AG04449 (cell line): ENCODE measurements at places on chromosomes 12 and 14.

GRCh38 chr12:51579321-51579850 is 11.6 kb upstream of the SCN8A start:
- DNase-seq = no peak

DNA sequence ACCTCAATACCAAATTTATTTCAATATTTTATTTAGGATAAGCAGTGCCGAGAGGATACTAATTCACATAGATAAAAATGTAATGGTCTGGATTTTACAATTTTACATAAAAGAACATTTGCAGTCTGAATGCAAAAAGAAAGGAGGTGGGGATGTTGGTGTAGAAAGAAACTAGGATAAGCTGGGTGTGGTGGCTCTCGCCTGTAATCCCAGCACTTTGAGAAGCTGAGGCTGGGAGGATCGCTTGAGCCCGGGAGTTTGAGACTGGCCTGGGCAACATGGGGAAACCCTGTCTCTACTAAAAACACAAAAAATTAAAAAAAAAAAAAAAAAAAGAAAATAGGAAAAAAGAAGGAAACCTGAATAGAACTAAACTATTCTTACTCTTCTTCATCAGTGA is 16.9 kb downstream of the SYCP3 start:
- no peak for DNase-seq

DNA sequence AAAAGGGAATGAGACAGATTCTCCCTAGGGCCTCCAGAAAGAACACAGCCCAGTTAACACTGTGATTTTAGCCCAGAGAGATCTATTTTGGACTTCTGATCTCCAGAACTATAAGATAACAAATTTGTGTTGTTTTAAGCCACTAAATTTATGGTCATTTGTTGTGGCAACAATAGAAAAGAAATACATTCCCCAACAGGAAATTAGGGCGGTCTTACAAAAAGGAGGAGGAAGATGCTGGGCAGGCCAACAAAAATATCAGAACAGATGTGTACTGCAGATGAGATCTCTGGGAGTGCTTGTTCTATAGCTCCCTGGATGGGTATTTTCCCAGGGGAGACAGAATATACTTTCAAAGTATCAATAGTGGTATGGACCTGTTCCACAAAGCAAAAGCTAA is 32.0 kb upstream of the SOCS2 start:
- no peak for DNase-seq

DNA sequence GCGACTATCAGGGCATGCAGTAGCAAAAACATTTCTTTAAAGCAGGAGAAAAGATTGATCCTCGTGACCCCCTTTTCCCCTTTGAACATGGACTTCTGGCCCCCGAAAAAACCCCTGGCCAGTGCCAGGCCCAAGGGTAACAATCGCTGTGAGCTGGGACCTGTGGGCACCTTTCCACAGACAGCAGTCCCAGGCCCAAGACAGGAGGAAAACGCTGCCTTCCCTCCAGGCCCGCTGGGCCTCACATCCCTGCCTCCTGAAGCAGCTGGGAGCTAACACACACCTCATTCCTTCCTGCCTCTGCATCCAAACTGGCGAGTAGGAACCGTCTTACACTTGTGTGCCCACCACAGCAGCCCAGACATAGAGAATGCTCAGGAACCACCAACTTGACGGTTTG is 1.2 kb downstream of the VWF start:
- no peak for DNase-seq

- no peak for DNase-seq
These were observed 313.3 kb downstream of the TMEM121 start for GRCh38 chr14:105839425-105840265.

DNA sequence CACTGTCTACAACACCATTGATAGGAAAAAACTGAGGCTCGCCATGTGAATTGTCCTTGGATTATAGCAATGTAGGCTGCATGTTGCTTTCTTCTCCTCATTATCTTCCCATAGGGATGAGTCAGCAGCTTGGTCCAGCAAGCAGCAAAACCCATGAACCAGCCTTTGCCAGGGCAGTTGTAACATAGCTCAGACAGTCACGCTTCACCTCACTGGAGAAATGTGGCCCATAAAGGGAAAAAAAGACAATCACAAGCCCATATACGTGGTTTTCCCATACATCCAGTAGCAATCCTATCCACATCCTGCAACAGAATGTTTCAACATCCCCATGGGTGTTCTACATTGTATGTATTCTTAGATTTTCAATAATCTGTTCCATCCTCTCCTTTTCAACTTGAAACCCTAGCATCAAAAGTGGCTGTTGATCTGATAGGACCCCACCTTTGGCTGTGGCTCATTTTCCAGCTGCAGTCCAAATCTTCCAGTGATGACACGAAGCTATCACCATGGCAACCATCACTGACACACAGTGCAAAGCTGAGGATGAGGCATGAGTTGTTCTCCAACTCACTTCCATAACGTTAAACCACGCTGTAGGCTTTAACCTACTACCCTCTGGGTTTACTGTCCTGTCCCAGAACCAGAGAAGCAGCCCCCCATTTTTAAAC is 34.0 kb downstream of the GRIN2B start:
- DNase-seq = no peak

GRCh38 chr12:115837220-115837619 is 440.3 kb downstream of the MED13L start:
- no peak for DNase-seq

DNA sequence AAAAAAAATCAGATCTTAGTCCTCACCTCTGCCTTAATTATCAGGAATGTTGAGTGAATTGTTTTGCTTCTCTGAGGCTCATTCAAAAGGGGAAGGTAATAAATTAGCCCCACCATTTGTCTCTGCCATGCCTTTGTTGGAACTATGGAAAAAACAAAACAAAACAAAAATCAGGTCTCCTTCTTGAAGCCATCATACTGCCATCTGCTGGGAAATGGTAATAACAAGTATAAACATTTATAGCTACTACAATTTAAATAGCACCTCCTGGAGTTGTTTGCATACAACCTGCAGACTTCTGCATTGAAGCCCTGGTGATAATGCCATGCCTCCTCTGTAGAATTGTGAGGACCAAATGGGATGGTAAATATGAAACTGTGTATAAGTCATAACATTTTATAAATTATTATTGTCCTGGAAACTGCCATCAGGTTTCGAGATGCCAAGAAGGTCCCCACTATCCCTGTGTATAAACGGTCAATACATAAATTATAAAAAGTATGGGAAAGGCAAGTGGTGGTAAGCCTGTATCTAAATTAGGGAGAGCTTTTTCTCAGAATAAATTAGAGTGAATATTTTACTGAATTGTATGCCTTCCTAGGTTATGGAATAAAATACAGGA is 87.2 kb upstream of the FGD4 start:
- DNase-seq = peak; percentile 14

GRCh38 chr12:118463677-118464076 is 87.3 kb downstream of the SUDS3 start:
- DNase-seq = no peak

DNA sequence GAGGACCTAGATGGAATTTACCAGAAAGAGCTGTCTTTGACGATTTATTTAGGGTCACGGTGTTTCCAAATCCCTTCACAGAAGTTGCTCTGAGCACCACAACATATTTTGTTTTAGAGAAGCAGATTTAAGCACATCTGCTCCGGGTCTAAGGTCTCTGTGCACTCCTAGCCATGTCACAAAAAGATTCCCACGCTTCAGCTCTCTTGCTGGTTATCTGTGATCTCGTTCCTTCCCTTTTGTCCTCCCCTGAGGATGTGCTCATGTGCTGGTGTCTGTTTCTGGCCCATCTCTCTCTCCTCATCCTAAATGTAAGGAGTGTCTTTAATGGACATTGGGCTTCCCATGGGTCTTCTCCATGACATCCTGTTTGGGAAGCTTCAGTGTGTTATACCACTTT is 53.7 kb upstream of the GNPNAT1 start:
- DNase-seq = no peak

- DNase-seq = no peak
These were observed 653.9 kb upstream of the TBX3 start for GRCh38 chr12:115337693-115338543.

- DNase-seq = no peak
These were observed 7.3 kb upstream of the RNASE1 start for GRCh38 chr14:20809917-20810316.

GRCh38 chr12:47591795-47592194 is 114.0 kb downstream of the RPAP3 start:
- DNase-seq = no peak

- DNase-seq = no peak
These were observed 33.6 kb downstream of the PIWIL1 start for GRCh38 chr12:130371296-130371695.

DNA sequence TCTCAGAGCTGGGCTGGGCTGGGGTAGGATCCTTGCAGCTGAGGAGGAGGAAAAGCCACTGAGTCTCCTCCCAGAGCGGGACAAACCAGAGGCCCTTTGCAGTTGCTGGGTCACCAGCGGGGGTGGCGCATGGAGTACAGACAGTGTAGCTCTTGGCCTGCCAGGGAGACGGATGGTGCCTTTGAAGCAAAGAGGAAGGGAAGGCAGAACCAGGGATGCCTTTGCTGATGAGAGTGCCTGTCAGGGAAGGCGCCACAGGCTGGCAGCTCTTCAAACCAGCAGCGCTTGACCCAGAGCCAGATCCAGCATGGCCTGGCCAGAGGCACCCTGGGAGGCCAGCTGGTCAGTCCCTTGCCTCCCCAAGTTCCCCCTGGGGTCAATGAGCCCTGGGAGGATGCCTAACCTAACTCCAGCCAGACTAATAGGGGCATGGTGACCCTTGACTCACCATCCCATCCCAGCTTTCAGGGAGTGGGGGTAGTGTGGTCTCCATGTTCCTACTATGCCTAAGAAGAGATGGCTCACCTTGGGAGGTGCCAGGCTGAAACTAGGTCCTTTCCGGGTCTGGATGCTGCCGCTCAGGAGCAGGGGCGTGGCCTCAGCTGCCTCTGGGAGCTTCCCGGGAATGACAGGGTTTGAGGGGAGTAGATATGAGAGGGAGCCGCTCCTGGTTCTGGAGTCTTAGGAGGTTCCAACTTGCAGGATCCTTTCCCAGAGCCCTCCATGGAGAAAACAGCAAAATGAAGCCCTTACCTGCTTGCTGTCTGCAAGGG is 19.8 kb downstream of the VASH1 start:
- DNase-seq = no peak

- DNase-seq = no peak
These were observed 710.4 kb upstream of the FLRT2 start for GRCh38 chr14:84819528-84819927.

- no peak for DNase-seq
These were observed 3.8 kb downstream of the ARHGEF40 start for GRCh38 chr14:21073921-21074320.

DNA sequence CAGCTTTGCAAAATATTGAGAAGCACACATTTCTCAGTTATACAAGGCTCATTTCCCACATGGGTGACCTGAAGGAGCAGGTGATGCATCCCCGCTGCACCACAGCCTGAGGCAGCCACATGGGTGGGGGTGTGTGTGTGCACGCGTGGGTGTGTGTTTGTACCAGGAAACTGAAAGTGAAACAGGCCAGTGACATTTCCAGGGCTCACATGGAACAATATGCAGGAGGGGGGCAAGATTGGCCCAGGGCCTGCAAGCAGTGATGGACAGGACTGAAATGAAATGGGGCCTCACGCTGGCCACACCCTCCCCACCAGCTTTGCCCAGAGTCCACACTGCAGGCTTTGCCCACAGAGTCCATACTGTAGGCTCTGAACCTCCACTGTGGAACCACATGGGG is 154.2 kb upstream of the PARP11 start:
- no peak for DNase-seq

- DNase-seq = no peak
These were observed 124.3 kb upstream of the EGLN3 start for GRCh38 chr14:34075042-34075744.

- DNase-seq = no peak
These were observed at the start of gene PLXNC1 for GRCh38 chr12:94147991-94148738. TSS of gene PLXNC1 (plus strand) at chr12:94148577. CDS start at chr12:94148972, 395 bp downstream.

DNA sequence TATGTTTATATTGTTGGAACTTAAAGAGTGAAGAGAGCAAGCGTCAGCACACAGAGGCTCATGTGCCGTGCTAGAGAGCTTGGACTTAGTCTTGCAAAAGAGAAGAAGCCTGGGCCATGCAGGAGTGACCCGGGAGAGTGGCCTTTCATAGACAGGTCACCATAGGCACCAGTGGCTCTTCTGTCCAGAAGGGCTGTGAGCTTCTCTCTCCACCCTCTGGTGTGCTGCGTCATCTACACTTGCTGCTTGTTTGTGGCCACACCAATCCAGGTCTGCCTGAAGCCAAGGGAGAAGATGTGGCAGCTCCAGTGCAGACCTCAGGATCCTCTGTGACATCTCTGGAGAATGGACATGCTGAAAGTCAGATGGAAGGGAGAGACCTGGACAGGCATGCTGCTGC is 74.4 kb downstream of the NTF3 start:
- DNase-seq = no peak

DNA sequence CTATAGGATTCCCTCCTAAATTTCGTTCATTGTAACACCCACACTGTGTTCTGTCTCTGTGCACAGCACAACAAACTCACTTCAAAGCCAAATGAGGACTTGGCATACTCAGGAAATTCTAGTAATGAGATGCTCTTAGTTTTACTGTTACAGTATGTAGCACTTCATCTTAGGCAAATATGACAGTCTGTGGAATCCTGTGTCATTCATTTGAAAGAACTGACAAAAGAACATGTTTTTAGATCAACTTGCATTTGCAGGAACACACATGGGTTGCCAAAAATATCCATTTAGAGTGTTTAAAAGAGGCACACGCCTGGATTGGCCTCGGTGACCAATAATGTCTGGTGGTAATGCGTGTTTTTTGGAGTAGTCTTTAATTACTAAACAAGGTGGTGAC is 56.5 kb downstream of the PDE3A start:
- DNase-seq = no peak

DNA sequence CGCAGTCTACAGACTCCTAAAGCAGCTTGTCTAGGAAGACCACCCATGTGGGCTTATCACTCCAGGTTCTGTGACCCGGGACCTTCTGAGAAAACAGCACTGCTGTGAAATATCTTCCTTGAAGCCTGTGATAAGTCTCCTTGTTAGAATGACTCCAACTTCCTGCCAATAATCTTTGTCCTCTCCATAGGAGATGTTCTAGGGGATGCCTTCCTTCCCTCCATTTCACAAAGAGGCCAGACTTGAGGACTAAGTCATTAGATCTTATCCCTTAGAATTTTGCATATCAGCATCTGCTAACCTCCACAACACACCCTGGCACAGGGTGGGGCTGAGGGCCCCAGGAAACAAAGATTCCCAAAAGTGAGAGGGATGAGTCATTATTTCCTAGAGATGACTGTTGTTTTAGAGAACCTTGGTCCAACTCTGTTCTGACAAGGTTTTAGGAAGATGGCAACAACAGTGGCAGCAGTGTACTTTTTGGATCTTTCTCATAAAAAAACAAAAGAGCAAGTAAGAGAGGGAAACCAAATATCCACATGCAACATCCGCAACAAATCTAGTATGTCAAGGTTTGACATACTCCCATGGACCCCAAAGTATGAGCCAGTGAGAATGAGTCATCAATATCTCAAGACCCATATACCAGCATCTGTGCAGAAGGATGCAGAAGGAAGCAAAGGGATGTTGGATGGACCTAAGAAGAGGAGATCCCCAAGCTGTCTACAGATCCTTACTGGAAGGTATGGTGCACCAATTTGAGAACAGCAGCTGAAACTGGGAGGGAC is 6.0 kb downstream of the LTB4R start:
- no peak for DNase-seq

GRCh38 chr12:119528241-119528640 is 65.3 kb upstream of the TMEM233 start:
- DNase-seq = no peak

- DNase-seq = no peak
These were observed 321.4 kb upstream of the LRFN5 start for GRCh38 chr14:41285186-41285748.
